ENCODE measurements at places on chromosomes 6 and 20.

DNA sequence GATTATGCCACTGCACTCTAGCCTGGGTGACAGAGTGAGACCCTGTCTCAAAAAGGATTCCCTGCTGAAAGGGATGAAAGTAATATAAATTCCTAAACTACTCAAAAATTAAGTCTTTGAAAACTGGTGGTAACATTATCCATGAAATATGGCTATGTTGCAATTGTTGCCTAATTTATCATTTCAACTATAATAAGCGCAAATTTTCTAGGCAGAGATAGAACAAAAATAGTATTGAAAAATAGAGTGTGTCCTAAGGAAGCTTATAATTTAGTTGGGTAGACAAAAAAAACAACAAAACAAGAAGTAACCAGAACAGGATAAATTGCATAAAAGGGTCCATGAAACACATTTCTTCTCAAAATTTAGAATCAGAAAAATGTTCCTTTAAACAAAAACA lies 68.0 kb downstream of the FKBP5 start:
- H3K27me3 ChIP-seq, result no peaks in the 10 kb centered on the region
- H3K36me3 ChIP-seq, result peaks cover 31% of the 10 kb centered on the region
- no peak for DNase-seq
- H3K27ac ChIP-seq, result no peak overlapping the region

DNA sequence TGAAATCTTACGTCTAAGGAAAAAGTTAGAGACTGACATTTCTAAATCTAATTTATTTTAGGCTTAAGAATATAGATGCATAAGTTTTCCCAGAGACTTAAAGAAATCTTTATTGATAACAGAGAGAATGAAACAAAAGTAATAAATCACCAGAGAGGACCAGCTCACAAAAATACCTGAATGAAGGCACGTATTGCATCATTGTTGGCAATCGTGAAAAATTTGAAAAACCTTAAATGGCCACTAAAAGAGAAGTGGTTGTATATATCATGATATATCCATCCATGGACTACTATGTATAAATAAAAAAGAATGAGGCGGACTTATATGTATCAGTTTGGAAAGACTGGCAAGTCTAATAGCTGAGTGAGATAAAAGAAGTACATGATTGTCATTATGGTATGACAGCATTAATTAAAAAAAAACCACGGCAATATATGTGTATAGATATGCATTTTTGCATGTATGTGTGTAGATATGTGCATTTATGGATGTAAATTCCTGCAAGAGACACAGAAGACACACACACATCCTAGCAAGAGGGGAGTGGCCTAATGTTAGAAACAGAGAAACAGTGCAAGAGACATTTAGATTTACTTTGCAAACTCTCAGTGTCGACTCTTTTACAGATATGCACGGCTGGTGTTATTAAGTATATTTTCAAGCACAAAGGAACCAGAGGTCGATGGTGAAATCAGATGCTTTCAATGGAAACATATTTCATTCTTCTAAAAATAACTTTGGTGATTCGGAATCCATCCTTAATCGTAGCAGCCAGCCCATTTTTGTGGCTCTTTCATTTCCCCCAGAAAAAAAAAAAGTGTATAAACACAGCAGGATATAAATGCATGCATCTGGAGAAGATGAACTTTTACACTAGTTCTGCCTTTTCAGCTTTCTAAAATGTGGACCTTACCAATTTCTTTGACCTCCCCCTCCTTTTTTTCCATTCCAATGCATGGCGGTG lies 156.1 kb upstream of the SALL4 start:
- H3K36me3 ChIP-seq, result no peaks in the 10 kb centered on the region
- H3K27me3 ChIP-seq, result peaks cover 17% of the 10 kb centered on the region
- no peak overlapping the region for H3K27ac ChIP-seq

- H3K36me3 ChIP-seq, result no peaks in the 10 kb centered on the region
- no peaks in the 10 kb centered on the region for H3K27me3 ChIP-seq
- H3K27ac ChIP-seq, result no peak overlapping the region
- no peaks in the 10 kb centered on the region for H3K4me1 ChIP-seq
- no peak for DNase-seq
- no peak overlapping the region for H3K4me3 ChIP-seq
Observed at GRCh38 chr20:61588411-61589385, 336.6 kb downstream of the CDH4 start.

DNA sequence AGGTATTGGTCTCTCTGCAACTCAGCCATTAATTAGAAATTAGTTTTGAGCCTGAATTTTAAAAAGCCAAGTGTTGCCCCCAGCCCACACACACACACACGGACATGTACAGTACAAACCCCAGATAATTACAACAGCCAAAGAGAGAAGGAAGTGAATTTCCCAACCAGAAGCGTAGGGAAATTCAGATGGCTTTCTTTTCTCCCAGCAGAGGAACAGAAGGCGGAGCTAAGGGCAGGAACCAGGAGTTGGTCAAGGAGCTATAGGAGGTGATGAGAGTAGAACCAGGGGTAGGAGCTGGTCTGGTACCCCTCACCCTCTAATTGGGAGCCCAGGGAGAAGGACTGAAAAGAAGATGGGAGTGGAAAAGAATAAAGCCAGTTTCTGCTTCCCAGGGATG lies 3.9 kb upstream of the ZBTB9 start:
- peaks cover 39% of the 10 kb centered on the region for H3K36me3 ChIP-seq
- H3K27me3 ChIP-seq, result no peaks in the 10 kb centered on the region
- H3K4me3 ChIP-seq, result no peak overlapping the region
- H3K4me1 ChIP-seq, result peaks cover 27% of the 10 kb centered on the region

DNA sequence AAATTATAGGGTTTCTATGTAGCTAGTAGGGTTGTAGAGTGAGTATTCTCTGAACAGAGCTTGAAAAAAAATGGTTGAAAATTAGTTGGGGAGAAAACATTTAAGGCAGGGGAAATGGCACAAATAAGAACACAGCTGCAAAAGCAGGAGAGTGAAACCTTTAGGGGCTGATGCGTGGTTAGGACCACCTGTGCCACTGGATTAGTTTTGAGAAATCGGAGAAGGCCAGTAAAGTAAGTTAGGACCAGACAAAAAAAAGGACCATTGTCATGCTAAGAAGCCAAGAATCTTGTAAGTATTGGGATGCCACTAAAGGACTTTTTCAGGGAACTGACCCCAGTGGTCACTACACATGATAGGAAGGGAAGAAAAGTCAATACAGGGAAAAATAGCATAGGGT lies 9.4 kb downstream of the PLAGL1 start:
- H3K27ac ChIP-seq, result no peak overlapping the region
- DNase-seq, result no peak
- no peaks in the 10 kb centered on the region for H3K36me3 ChIP-seq
- no peak overlapping the region for H3K4me3 ChIP-seq
- H3K4me1 ChIP-seq, result no peaks in the 10 kb centered on the region

DNA sequence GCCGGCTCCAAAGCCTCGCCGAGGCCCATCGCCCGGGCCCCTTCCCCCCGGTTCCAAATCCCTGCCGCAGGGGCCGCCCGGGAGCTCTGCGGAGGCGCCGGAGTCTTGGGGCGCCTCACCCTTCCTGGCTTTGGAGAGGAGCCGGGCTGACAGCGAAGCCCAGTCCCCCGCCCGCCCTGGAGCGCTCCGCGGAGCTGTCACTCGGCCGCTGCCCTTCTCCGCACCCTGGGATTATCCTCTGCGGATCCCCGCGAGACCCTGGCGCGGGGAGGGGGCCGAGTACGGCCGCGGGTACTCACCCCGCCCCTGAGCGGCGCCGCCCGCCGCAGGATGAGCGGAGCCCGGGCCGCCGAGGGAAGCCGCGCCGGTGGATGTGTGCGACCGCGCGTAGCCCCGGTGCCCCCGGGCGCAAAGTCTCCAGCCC lies 343 bp downstream of the SNAP91 start:
- H3K4me1 ChIP-seq, result no peaks in the 10 kb centered on the region
- no peak overlapping the region for H3K4me3 ChIP-seq
- peaks cover 37% of the 10 kb centered on the region for H3K27me3 ChIP-seq
- DNase-seq, result no peak
- no peak overlapping the region for H3K27ac ChIP-seq
- no peaks in the 10 kb centered on the region for H3K36me3 ChIP-seq

- no peak for DNase-seq
- H3K4me3 ChIP-seq, result no peak overlapping the region
- peaks cover 43% of the 10 kb centered on the region for H3K27me3 ChIP-seq
- H3K27ac ChIP-seq, result no peak overlapping the region
- H3K36me3 ChIP-seq, result no peaks in the 10 kb centered on the region
Observed at GRCh38 chr6:24355393-24355792, 2.5 kb downstream of the DCDC2 start.

DNA sequence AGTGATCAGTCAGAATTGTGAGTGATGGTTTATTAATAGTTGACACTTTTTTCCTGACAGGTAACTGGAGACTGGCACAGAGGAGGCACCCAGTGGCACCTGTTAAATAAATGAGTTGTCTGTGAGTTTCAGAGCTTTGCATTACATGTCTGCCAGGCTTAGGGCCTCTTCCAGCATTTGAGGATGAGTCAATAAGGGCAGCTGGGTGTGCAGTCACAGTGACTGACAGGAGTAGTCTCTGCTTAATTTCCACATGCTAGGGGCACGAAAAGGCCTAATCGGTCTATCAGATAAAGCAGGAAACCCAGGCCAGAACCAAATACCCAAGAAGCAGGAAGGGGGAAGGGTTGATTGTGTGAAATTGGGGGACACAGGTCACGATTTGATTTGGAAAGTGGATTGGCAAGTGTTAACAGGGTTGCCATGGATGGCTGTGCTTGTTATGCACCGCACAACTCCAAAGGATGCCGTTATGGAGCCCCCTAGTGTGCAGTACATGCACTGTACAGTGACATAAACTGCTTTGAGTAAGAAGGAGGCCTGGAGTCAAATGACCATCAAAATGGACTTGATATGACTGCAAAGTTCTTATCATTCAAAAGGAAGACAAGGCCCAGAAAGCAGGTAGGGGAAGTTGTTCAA lies 111.9 kb upstream of the GGTLC1 start:
- no peaks in the 10 kb centered on the region for H3K36me3 ChIP-seq
- DNase-seq, result peak; percentile 72
- H3K27me3 ChIP-seq, result peaks cover 25% of the 10 kb centered on the region
- H3K4me1 ChIP-seq, result peaks cover 13% of the 10 kb centered on the region
- H3K27ac ChIP-seq, result no peak overlapping the region
- H3K4me3 ChIP-seq, result no peak overlapping the region

- H3K27me3 ChIP-seq, result peaks cover 16% of the 10 kb centered on the region
- no peak for DNase-seq
- no peak overlapping the region for H3K4me3 ChIP-seq
- peaks cover 3% of the 10 kb centered on the region for H3K4me1 ChIP-seq
Observed at GRCh38 chr6:89916136-89916920, 22.1 kb downstream of the GJA10 start.

- H3K27ac ChIP-seq, result no peak overlapping the region
- peaks cover 10% of the 10 kb centered on the region for H3K4me1 ChIP-seq
- DNase-seq, result peak; percentile 49
- no peaks in the 10 kb centered on the region for H3K36me3 ChIP-seq
- no peak overlapping the region for H3K4me3 ChIP-seq
Observed at GRCh38 chr6:112235956-112236355, 18.4 kb downstream of the LAMA4 start.

GRCh38 chr6:113065611-113066010 lies 718.5 kb downstream of the RFPL4B start:
- no peak for DNase-seq
- no peak overlapping the region for H3K4me3 ChIP-seq
- H3K27me3 ChIP-seq, result no peaks in the 10 kb centered on the region

DNA sequence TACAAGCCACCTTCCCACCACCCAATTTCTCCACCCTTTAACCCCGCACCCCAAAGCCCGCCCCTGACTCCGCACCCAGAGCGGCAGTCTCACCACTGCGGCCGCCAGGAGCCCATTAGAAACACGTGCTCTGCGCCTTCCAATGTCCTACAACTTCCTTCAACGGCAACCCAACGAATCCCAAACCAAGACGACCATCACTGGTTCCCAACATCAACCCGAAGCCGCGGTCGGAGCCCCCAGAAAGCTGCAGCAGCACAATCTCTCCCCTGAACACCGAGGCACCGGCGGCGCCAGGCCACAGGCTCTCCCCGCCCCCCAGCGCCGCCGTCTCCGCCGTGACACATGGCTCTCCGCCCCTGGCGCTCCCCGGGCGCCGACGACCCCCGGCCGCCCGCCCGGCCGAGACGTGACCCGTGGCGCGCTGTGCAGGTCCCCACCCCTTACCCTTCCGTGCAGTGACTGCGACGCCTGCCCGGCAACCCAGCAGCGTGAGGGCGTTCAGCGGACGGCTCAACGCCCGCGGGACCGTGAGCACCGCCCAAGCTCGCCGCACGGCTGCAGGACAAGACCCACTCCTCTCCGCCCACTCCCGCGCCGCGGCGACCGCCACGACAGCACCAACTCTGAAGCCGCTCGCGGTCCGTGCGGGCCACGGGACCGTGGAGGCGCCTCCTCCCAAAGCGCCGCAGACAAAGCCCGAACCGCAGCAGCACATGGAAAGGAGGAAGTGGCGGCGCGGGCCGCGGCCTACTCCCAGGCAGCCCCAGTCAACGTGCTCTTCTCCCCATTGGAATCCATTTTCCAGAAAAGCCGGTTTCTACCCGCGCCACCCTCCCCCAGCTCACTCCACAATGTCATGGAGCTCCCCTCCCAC lies 551 bp downstream of the SYNCRIP start:
- peaks cover 9% of the 10 kb centered on the region for H3K27me3 ChIP-seq
- peak overlapping the region; percentile 100 for H3K27ac ChIP-seq
- DNase-seq, result peak; percentile 73
- peaks cover 51% of the 10 kb centered on the region for H3K36me3 ChIP-seq
- peaks cover 54% of the 10 kb centered on the region for H3K4me1 ChIP-seq

DNA sequence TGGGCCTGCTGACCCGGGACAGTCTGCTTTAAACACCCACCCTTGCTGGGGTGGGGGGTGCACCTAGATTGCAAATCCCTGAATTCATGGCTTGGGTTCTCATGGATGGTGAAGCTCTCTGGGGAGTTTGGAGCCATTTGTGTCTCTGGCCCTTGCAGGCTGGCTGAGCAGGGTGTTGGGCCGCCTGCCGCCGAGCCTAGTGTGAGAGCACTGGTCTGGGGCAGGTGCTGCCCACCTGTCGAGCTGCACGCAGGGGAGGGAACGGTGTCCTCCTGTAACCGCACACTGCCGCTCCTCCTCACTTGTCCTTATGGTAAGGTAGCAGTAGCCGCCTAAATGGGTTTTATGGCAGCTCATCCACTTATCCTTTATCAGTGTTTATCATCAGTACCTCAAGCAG lies 143.9 kb downstream of the DTNBP1 start:
- H3K4me3 ChIP-seq, result no peak overlapping the region
- peaks cover 66% of the 10 kb centered on the region for H3K36me3 ChIP-seq
- no peaks in the 10 kb centered on the region for H3K27me3 ChIP-seq
- H3K27ac ChIP-seq, result no peak overlapping the region

DNA sequence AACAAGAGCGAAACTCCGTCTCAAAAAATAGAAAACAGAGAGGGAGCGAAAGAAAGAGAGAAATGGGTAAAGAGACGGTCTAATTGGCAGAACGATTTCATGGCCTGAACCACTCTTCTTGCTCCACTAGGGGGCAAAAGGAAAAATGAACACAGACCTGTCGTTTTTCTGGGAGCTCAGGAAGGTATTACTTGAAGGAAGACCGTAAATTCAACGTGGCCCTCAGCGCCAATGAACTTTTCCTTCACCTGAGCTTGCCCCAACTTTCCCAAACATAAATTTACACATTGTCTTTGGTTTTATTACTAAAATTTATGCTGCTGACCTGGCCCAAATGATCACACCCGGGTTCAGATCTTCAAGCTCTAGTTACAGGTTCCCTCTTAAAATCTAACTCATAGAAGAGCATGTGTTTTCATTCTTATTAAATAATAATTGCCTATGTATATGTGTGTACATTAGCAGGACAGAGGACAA lies 67.3 kb downstream of the ATP9A start:
- H3K27me3 ChIP-seq, result peaks cover 40% of the 10 kb centered on the region
- no peak for DNase-seq
- no peak overlapping the region for H3K4me3 ChIP-seq
- no peak overlapping the region for H3K27ac ChIP-seq
- H3K36me3 ChIP-seq, result no peaks in the 10 kb centered on the region
- H3K4me1 ChIP-seq, result peaks cover 8% of the 10 kb centered on the region

- peak; percentile 46 for DNase-seq
- H3K4me3 ChIP-seq, result no peak overlapping the region
- H3K27ac ChIP-seq, result no peak overlapping the region
- no peaks in the 10 kb centered on the region for H3K36me3 ChIP-seq
- peaks cover 16% of the 10 kb centered on the region for H3K4me1 ChIP-seq
Observed at GRCh38 chr6:37239950-37240713, 17.4 kb upstream of the TBC1D22B start.

Data from activated naive CD4-positive, alpha-beta T cell treated with anti-CD3 and anti-CD28 coated beads, Interleukin-2, amount 10 ng/mL, durations not matched to agents 7 days and 5 days (primary cell).